ENCODE measurements at places on chromosomes 4 and X. TPM values are rescaled to one million over a fixed set of nuclear protein-coding genes. Genes with fewer than 3 reads are reported as not detected.

The GAGE12F gene
- not detected for total RNA-seq

The TLR2 gene
- total RNA-seq = 1.5 TPM

DNA sequence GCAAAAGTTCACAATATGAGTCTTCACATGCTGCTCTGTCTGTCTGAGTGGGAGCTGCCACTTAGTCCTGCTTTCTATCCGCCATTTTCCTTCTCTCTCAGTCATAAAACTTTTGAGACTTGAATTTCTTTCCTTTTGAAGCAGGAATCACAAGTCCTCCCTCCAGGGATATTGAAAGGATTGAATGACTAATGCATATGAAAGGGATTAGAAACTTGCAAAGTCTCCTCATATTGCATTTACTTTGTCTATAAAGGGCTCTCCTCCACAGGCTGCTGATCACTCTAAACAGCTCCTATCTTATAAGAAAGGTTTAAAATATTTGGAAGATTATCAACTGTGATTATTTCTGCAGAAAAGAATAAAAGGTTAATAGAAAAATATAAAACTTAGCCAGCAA lies 879.1 kb downstream of the ARAP2 start:
- no peak for DNase-seq
- H3K27me3 ChIP-seq = no peaks in the 10 kb centered on the region
- H3K27ac ChIP-seq = no peak overlapping the region
- no peak overlapping the region for H3K4me3 ChIP-seq
- no peaks in the 10 kb centered on the region for H3K36me3 ChIP-seq

The TBC1D1 gene
- 68.5 TPM for total RNA-seq

The ITM2A gene
- 116 TPM for total RNA-seq

GRCh38 chr4:100895556-100896197 lies 377.9 kb upstream of the EMCN start:
- no peak for DNase-seq
- H3K36me3 ChIP-seq = no peaks in the 10 kb centered on the region
- peak overlapping the region; percentile 60 for H3K4me3 ChIP-seq
- H3K27ac ChIP-seq = no peak overlapping the region
- peaks cover 2% of the 10 kb centered on the region for H3K27me3 ChIP-seq

GRCh38 chrX:47358387-47359065 lies 11.9 kb upstream of the ZNF157 start:
- H3K36me3 ChIP-seq = no peaks in the 10 kb centered on the region
- no peaks in the 10 kb centered on the region for H3K27me3 ChIP-seq
- peak overlapping the region; percentile 32 for H3K4me3 ChIP-seq
- peaks cover 11% of the 10 kb centered on the region for H3K4me1 ChIP-seq

DNA sequence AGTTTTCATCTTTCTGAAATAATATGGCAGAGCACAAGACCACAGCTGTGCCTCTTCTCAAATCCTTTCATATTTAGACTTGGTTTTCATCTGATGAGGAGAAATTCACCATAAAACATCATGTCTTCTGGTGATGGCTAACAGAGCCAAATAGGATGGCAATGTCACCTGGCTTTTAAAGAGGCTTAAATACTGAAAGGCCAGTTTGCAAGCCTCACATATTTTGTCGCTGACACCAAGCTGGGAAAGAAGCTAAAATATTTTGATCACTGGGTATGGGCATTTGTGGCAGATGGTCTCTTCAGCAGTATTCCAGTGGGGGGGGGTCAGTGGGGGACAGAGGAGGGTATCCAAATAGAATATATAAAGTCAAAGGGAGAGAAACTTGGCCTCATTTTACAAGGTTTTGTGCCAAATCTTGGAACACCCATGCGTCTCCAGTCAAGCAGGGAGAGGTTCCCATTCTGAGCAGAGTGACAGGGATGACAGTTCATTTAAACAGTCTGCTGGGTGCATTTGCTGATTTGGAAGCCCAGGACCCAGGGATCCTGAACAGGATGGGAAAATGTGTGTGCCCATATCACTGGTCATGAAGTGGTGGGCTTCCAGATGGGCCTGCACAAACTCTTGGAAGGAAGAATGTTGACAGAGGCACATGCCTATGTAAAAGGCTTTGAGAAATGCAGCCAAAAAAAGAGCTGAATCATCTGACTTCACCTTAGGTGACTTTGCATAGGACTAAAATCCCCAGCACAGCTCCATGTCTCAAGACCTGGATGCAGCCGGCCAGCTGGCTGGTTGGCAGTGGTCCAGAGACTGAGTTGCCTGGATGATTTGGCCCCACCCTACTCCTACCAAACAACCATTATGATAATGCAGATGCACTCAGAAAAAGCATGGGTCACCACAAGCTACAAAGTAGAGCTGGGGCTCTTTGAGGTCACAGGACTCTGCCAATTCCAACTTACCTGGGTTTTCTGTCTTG lies 484.4 kb upstream of the NR3C2 start:
- no peak overlapping the region for H3K27ac ChIP-seq
- no peaks in the 10 kb centered on the region for H3K4me1 ChIP-seq

The CT45A10 gene
- total RNA-seq = not detected

- peaks cover 2% of the 10 kb centered on the region for H3K27me3 ChIP-seq
- H3K36me3 ChIP-seq = no peaks in the 10 kb centered on the region
- no peak overlapping the region for H3K4me3 ChIP-seq
- no peak overlapping the region for H3K27ac ChIP-seq
- H3K4me1 ChIP-seq = no peaks in the 10 kb centered on the region
Measured at GRCh38 chr4:147220833-147221232, 260.1 kb upstream of the EDNRA start.

GRCh38 chr4:8597791-8598190 lies 5.2 kb downstream of the CPZ start:
- no peaks in the 10 kb centered on the region for H3K4me1 ChIP-seq
- peaks cover 12% of the 10 kb centered on the region for H3K27me3 ChIP-seq
- no peak overlapping the region for H3K27ac ChIP-seq
- H3K36me3 ChIP-seq = no peaks in the 10 kb centered on the region

DNA sequence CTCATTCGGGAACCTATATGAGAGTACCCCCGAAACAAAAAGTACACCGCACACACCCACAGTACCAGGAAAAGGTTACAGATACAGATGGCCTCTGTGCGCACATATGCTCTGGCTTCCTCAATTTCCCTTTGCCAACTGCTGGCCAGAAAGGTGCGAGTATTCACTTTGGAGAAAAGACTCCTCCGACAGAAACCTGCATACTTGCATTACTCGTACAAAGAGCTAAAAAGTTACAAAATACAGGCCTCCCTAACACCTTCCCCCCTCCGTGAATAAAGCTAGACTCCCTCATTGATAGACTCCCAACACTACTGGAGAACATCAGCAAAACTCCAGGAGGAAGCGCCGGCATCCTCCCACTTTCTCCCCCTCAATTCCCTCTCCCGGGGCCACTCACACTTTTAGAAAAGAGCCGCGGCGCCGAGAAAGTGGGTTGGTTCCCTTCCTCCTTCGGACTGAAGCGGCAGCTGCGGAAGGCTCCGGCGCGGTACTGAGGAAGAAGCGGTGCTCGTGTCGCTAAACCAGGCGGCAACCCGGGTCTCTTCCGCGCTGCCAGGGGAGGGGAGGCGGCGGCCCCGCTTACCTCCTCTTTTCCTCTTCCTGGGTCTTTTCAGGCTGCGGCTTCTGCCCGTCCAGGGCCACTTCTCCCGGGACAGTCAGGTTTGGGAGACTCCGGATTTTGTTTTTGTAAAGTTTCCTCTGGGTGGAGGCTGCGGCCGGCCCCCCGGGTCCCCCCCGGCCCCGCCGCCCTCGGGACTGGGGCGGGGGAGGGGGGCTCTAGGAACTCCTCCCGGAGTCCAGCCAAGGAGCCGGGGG lies 1.1 kb downstream of the FBXW7 start:
- H3K4me3 ChIP-seq = peak overlapping the region; percentile 87
- H3K4me1 ChIP-seq = peaks cover 55% of the 10 kb centered on the region
- H3K27ac ChIP-seq = peak overlapping the region; percentile 71
- no peaks in the 10 kb centered on the region for H3K27me3 ChIP-seq
- peaks cover 21% of the 10 kb centered on the region for H3K36me3 ChIP-seq
- DNase-seq = peak; percentile 66

The NDP gene
- total RNA-seq = not detected

GRCh38 chr4:150033901-150034300 lies 44.3 kb upstream of the DCLK2 start:
- H3K27me3 ChIP-seq = peaks cover 2% of the 10 kb centered on the region
- H3K36me3 ChIP-seq = no peaks in the 10 kb centered on the region
- DNase-seq = no peak
- H3K27ac ChIP-seq = no peak overlapping the region

- no peak overlapping the region for H3K4me3 ChIP-seq
- DNase-seq = no peak
- no peaks in the 10 kb centered on the region for H3K36me3 ChIP-seq
- H3K27ac ChIP-seq = no peak overlapping the region
Measured at GRCh38 chr4:112739442-112739841, 102.5 kb downstream of the LARP7 start.

DNA sequence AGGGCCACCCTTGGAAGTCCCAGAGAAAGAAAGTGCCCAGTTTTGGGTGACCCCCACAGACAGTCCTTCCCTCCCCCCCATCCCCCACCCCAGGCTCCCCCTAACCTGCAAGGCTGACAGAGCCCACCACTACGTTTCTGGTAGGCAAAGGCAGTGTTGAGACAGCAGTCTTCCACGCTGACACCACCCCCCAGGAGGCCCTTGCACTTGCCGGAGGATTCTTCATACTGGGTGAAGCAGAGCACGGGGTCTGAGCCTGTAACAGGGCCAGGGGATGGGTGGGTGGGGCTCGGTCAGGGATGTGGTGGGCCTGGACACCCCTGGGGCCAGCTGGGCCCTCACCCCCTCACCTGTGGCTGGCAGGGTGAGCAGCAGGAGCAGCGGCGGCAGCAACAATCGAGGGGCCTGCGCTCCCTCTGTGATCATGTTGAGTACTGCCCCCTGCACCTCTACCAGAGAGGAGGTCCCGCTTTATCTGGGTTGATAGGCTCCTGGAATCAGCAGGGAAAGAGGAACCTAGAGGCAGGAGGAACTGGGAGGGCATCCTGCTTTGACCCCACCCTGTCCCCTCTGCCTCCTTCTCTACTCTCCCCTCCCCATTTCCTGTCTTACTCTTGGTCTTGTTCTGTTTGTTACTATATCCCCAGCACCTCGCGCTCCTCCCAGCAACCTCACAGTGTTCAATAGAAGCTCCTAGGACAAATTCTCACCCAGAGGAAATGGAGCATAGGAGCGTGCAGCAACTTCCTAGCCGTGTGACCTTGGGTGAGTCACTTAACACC lies at the start of gene CFP:
CFP (minus strand) TSS at position 512 of the 782 bp plus-strand sequence; CDS start at position 426, 86 bp downstream.
- peak within 1 kb of the TSS; percentile 90 for H3K27ac ChIP-seq
- H3K4me3 ChIP-seq = peak within 1 kb of the TSS; percentile 67
- DNase-seq = peak; percentile 42
- no peaks in the 10 kb centered on the region for H3K27me3 ChIP-seq

GRCh38 chr4:168421671-168422070 lies 58.6 kb downstream of the DDX60L start:
- H3K27ac ChIP-seq = peak overlapping the region; percentile 52
- peaks cover 12% of the 10 kb centered on the region for H3K4me1 ChIP-seq
- H3K27me3 ChIP-seq = no peaks in the 10 kb centered on the region
- peak; percentile 30 for DNase-seq
- peak overlapping the region; percentile 27 for H3K4me3 ChIP-seq

The FAM133A gene
- not detected for total RNA-seq

- no peaks in the 10 kb centered on the region for H3K36me3 ChIP-seq
- H3K27ac ChIP-seq = no peak overlapping the region
- H3K4me1 ChIP-seq = no peaks in the 10 kb centered on the region
- DNase-seq = no peak
Measured at GRCh38 chrX:82041034-82041433, 839.1 kb downstream of the SH3BGRL start.

Measured in activated naive CD4-positive, alpha-beta T cell treated with anti-CD3 and anti-CD28 coated beads for 36 hours (primary cell).